CD8-positive, alpha-beta memory T cell (primary cell): ENCODE measurements at places on chromosomes 5 and 9. TPM values are rescaled to one million over a fixed set of nuclear protein-coding genes. Genes with fewer than 3 reads are reported as not detected.

KLF9 gene
- 20.2 TPM for total RNA-seq

KIF24 gene
- 6.7 TPM for total RNA-seq

RASGRF2 gene
- 11.1 TPM for total RNA-seq

TAF11L5 gene
- total RNA-seq = not detected

- DNase-seq = peak; percentile 75
- H3K27me3 ChIP-seq = no peaks in the 10 kb centered on the region
- peak overlapping the region; percentile 99 for H3K4me3 ChIP-seq
- peak overlapping the region; percentile 99 for H3K27ac ChIP-seq
These were observed 683 bp upstream of the ZFAND5 start for GRCh38 chr9:72365525-72366256.

GRCh38 chr5:15966651-15967050 lies 212.9 kb downstream of the MARCHF11 start:
- DNase-seq = no peak
- no peaks in the 10 kb centered on the region for H3K36me3 ChIP-seq
- no peak overlapping the region for H3K4me3 ChIP-seq
- H3K27ac ChIP-seq = no peak overlapping the region
- no peaks in the 10 kb centered on the region for H3K27me3 ChIP-seq
- no peaks in the 10 kb centered on the region for H3K4me1 ChIP-seq

DNA sequence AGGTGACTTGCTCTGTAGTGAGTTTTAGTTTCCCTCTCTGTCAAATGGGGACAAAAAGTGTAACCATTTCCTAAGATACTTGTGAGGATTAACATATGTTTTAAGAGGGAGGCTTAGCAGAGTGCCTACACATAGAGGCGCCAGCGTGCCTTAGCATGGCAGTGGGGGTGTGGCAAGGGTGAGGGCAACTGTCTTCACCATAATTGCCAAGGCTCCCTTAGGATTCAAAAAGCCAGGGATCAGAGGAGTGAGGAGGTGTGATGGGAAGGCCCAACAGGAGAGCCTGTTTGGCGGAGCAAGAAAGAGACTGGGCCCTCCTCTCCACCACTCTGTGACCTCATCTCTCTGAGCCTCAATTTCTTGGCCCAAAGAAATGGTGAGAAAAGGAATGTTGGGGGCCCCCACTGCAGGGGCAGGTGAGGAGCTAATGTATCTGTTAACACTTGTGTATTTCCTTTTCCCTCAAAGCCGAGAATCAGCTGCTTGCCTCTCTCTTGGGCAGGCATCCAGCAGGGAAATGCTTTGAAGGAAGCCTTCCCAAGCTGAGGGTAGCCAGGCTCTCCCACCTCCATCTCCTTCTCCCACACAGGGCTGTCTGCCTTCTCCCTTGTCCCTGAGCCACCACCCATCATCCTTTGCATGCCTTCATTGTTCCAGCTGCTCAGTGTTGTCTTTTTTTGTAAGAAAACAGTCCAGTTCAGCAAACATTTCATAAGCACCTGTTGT lies 76.0 kb downstream of the DAB2IP start:
- peaks cover 9% of the 10 kb centered on the region for H3K4me1 ChIP-seq
- no peaks in the 10 kb centered on the region for H3K36me3 ChIP-seq
- H3K4me3 ChIP-seq = no peak overlapping the region
- no peak for DNase-seq
- no peak overlapping the region for H3K27ac ChIP-seq
- no peaks in the 10 kb centered on the region for H3K27me3 ChIP-seq

- no peak for DNase-seq
- H3K4me1 ChIP-seq = no peaks in the 10 kb centered on the region
- H3K27me3 ChIP-seq = no peaks in the 10 kb centered on the region
- H3K4me3 ChIP-seq = no peak overlapping the region
These were observed 290.2 kb upstream of the KLF4 start for GRCh38 chr9:107779731-107780130.

GRCh38 chr9:133733421-133733795 lies 4.7 kb downstream of the SARDH start:
- H3K27ac ChIP-seq = no peak overlapping the region
- H3K36me3 ChIP-seq = no peaks in the 10 kb centered on the region
- H3K27me3 ChIP-seq = no peaks in the 10 kb centered on the region
- no peak overlapping the region for H3K4me3 ChIP-seq

DNA sequence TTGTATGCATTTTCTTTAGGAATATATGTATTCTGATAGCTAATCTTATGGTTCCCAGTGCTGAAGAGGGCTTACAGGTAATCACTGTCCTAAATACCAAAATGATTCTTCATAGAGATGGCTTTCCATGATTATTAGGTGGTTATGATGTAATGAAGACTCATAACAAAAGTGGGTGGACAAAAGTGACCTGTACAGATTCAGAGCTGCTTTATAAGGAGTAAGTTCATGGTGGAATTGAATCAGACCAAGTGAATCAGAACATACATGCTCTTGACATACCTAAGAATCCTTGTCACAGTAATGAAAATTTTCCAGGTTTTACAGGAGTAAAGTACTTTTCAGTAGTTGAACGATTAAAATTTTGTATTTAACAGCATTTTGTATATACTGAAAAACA lies 105.6 kb downstream of the NIPBL start:
- H3K27ac ChIP-seq = no peak overlapping the region
- H3K27me3 ChIP-seq = no peaks in the 10 kb centered on the region
- H3K4me3 ChIP-seq = no peak overlapping the region
- peaks cover 5% of the 10 kb centered on the region for H3K4me1 ChIP-seq
- peaks cover 7% of the 10 kb centered on the region for H3K36me3 ChIP-seq

DNA sequence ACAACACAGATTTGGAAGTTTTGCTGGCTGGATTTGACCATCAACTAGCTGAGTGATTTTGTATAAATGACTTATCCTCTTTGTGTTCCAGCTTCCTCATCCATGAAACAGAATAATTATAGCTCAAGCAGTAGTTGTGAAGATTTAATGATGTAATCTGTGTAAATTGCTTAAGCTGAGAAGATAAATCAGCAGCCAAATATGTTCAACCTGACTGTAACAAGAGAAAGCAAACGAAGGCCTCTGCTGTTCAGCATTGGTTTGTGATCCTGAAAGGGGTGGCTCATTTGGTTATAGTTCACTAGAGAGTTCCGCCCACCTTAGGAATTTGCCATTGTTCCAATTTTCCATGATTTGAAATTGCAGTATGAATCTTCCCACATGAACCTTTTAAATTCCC lies 75.7 kb upstream of the CCDC112 start:
- H3K27ac ChIP-seq = no peak overlapping the region
- no peaks in the 10 kb centered on the region for H3K4me1 ChIP-seq
- no peak overlapping the region for H3K4me3 ChIP-seq
- no peaks in the 10 kb centered on the region for H3K27me3 ChIP-seq
- H3K36me3 ChIP-seq = no peaks in the 10 kb centered on the region

GRCh38 chr9:81363916-81364480 lies 325.3 kb downstream of the TLE1 start:
- H3K27me3 ChIP-seq = no peaks in the 10 kb centered on the region
- no peak overlapping the region for H3K27ac ChIP-seq
- no peaks in the 10 kb centered on the region for H3K4me1 ChIP-seq
- DNase-seq = no peak
